ENCODE measurements at places on chromosomes 11 and 22. TPM values are rescaled to one million over a fixed set of nuclear protein-coding genes. Genes with fewer than 3 reads are reported as not detected.

DNA sequence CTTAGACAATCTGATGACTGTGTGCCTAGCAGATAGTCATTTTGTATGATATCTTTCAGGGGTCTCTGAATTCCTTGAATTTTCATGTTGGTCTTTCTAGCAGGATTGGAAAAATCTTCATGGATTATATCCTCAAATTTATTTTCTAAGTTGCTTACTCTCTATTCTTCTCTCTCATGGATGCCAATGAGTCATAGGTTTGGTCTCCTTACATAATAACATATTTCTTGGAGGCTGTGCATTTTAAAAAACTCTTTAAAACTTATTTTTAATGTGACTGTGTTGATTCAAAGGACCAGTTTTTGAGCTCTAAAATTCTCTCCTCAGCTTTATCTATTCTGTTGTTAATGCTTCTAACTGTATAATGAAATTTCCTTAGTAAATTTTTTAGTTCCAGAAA, 198.7 kb downstream of the AASDHPPT start:
- DNase-seq, result no peak

DNA sequence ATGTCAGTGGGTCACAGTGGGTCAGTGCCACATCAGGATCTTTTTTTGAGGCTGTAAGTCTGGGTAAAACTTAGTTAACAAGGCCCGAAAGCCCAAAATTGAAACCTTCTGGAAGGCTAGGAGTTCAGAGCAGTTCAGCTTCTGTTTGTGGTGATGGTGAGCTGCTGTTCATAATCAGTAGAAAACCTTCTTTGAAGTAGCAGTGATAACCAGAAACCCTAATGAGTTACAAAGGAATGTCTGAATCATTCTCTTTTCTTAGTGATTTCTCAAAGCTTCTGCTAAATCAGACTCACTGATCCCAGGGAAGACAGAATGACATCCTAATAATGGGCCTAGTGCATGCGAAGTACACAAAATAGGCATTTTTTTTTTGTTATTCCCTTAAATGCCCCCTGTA, 124.7 kb downstream of the PARVA start:
- no peak for DNase-seq

DNA sequence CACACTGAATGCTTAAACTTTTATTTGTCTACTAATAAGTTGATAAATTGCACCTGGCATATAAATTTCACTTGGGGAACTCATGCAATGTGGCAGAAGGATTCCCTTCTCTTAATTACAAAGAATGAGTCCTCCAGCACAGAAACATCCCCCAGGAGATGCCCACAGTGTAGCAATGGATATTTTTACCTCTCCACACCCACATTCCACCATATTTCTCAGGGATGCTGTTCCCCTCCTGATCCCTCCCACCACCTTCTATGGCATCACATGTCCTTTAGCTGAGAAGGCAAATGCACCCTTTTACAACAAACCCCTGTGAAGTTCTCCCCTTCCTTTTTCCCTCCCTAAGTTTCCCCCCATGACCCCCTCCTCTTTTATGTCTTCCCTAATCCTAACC, 56.1 kb upstream of the UBASH3B start:
- DNase-seq, result no peak

DNA sequence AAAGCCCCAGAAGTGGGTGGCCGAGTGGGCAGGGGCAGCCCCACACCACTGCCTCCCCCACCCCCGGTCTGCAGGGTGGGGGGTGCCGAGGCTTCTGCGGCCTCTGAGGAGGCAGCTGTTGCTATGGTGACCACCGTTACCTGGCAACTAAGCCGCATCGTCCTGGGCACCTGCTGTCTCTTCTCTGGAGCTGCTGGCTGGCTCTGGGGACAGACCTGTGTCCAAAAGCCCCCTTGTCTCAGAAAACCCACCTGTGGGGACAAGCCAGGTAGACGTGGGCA, 79.9 kb upstream of the PRR5 start:
- DNase-seq, result no peak

DNA sequence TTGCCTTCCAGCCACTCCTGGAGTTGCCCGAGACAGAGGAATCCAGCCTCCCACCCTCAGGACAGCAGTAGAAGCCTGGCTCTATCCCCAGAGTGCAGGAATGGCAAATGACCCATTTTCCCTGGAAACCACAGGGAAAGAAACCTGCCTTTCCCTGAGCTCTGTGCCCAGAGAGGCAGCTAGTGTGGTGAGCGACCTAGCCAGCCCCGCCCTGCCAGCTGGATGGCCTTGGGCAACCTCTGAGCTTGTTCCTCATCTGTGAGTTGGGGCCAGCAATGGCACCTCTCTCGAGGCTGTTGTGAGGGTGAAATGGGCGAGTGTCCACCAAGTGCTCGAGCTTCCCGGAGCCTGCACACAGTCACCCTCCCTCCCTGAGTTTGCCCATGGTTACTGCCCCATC, 3.7 kb downstream of the OMP start:
- no peak for DNase-seq

- no peak for DNase-seq
These were observed 101.9 kb downstream of the MICAL2 start for GRCh38 chr11:12212174-12212820.

- DNase-seq, result no peak
These were observed 3.3 kb upstream of the MMP10 start for GRCh38 chr11:102783720-102784119.

DNA sequence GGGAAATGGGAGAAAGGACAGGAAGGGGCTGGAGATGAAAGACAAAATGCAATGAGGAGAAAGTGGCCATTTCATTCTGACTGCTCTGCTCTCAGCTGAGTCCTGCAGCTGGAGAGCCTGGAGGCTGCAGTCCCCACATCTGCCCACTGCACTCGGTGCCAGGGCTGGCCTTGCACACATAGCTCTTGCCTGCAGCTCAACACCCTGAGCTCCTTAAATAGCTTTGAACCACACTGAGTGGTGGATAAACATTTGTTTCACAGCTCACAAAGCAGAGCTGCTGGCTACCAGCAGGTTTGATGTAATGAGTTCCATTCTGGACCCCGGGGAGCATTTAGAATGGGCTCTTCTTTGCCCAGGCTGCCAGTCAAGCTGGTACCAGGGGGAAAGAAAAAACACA, 426.1 kb upstream of the CADM1 start:
- DNase-seq, result no peak

DNA sequence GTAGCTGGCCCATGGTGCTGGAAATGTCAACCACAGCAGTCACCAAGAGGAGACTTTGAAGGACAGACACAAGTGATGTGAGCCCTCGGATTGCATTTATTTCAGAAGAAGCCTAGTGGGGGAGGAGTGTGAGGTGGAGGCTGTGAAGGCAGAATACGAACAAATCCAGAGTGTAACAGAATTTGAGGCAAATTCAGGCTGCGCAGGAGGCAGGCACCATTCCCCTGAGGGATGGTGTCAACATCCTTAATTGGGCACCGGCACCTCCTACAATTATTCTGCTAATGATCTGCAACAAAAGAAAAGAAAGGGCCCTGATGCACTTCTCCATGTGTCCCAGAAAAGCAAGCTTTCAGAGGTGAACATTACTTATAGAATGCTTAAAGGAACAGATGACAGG, 32.2 kb downstream of the CWC15 start:
- DNase-seq, result no peak

Gene POU2AF2
- not detected for total RNA-seq

- DNase-seq, result no peak
These were observed 31.8 kb downstream of the YPEL1 start for GRCh38 chr22:21703684-21704316.

Gene CLCF1
- total RNA-seq, result 5.4 TPM

Data from progenitor cell of endocrine pancreas (in vitro differentiated cells).